ENCODE measurements at places on chromosomes 3 and 15.

GRCh38 chr3:176351408-176351807 is 845.9 kb downstream of the TBL1XR1 start:
- DNase-seq, result no peak

GRCh38 chr3:134344560-134344959 is 29.7 kb downstream of the AMOTL2 start:
- DNase-seq, result no peak

GRCh38 chr3:128133273-128133883 is 9.8 kb upstream of the RUVBL1 start:
- peak; percentile 58 for DNase-seq

DNA sequence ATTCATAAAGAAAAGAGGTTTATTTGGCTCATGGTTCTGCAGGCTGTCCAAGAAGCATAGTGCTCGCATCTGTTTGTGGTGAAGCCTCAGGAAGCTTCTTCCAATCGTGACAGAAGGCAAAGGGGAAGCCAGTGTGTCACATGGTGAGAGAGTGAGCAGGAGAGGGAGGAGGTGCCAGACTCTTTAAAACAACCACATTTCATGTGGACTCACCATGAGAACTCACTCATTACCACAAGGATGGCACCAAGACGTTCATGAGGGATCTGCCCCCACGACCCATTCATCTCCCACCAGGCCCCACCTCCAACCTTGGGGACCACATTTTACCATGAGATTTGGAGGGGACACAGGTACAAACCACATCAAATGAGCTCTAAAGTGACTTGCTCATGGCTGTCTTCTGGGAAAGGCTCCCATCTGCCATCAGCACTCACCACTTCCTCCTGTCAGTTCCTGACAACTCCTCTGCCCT is 327.3 kb upstream of the TLE3 start:
- no peak for DNase-seq

DNA sequence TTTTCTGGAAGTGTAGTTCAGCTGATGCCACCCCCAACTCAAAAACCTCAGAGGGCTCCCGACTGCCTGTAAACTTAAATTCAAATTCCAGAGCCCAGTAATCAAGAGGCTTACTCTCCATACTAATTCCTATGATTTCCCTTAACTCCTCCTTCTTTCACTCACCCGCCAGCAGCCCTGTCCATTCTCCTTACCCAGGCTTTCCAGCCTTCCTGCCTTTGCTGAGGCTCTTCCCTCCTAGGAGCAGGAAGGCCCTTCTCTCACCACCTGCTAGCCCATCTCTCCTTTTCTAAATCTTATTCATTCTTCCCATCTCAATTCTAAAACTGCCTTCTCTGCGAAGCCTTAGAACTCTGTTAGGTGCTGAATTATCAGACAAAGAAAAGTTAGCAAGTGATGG is 30.4 kb downstream of the RORA start:
- no peak for DNase-seq

DNA sequence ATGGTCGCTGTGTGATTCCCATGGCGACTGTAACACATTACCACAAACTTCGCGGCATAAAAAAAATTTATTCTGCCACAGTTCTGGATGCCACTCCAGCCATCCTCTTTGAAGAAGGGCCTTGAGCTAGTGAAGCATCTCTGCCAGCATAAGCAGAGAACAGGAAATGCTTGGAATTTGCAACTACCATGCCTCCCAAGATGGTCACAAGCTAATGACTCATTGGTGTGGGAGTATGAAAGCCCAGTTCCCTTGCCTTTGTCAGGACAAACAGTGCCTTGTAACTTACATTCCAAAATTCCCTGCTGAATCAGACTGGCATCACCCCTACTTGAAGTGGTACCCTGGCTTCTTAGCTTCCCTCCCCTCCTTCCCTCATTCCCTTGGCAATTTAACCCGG is 129.7 kb downstream of the PROS1 start:
- peak; percentile 95 for DNase-seq

GRCh38 chr15:40921949-40922607 is 7.1 kb upstream of the DLL4 start:
- DNase-seq, result no peak

- no peak for DNase-seq
These were observed 26.7 kb upstream of the LRTM1 start for GRCh38 chr3:54954521-54954920.

DNA sequence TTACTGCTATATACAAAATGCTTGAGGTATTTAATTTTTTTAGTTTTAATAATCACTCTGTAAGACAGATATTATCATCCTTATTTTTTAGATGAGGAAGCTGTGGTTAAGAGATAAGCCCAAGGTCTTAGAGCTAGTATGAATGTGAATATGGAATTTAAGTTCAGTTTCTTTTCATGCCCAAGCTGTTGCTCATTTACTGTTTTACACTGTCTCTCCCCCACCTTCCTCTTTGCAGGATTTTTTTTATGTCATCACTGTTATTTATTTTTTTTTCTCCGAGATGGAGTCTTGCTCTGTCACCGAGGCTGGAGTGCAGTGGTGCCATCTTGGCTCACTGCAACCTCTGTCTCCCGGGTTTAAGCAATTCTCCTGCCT is 22.5 kb downstream of the MAP2K5 start:
- no peak for DNase-seq

GRCh38 chr15:55742927-55743728 is at the start of gene PRTG:
Gene PRTG, minus strand, starts transcription at chr15:55743152. Its CDS starts 221 bp downstream, at chr15:55742931.
- peak; percentile 85 for DNase-seq

DNA sequence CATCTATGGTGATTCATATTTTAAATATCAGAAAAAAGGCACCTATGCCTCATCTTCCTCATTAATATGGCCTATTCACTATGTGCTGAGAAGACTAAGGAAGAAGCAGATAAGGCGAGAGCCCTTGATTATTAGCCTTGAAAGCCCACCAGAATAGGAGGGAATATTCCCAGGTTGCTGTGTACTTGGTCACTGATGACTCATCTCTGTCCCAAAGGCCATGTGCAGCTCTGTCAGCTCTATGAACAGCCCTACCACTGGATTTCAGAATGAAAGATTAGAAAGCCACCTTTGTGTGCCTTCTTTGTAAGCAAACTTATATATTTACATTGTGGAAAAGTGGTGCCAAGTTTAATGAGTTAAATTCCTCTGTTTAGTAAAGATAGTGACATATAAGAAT is 211.5 kb downstream of the NFKBIZ start:
- DNase-seq, result peak; percentile 19

DNA sequence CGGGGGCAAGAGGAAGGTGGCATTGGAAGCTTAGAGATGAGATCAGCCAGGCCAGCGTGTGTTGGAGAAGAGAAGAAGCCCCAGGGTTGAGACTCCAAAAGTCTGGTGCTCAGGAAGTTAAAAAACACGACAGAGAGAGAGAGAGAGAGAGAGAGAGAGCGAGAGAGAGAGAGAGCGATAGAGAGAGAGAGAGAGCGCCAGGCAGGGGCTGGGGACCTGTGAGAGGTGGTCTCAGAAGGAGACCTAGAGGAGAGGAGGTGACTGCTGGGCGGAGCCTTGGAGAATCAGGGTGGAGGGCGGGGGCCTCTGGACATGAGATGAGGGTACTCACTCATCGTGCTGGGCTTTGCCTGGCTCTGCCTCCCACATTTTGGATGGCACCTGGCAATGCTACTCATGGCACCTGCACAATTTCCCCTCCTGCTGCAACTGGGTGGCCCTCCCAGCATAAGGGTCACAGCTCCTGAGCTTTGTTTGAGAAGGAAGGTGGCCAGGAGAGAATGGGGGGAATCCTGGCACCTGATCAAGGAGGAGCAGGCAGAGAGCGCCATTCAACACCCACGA is 51.0 kb downstream of the FBLN2 start:
- DNase-seq, result no peak

DNA sequence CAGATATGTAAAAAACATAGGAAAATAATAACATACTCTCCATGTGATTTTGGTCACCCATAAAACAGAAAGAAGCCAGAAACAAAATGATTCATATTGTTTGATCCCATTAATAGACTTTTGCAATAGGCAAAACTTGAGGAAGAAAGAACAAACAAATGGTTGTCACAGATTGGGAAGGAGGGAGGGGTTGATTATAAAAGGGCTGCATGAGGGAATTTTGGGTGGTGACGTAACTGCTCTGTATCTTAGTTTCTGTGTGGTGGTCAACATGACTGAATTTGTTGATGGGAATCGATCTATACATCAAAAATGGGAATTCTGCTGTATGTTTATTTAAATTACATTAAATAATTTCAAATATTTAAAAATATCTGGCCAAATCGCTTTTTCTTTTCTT is 86.3 kb downstream of the P3H2 start:
- no peak for DNase-seq

DNA sequence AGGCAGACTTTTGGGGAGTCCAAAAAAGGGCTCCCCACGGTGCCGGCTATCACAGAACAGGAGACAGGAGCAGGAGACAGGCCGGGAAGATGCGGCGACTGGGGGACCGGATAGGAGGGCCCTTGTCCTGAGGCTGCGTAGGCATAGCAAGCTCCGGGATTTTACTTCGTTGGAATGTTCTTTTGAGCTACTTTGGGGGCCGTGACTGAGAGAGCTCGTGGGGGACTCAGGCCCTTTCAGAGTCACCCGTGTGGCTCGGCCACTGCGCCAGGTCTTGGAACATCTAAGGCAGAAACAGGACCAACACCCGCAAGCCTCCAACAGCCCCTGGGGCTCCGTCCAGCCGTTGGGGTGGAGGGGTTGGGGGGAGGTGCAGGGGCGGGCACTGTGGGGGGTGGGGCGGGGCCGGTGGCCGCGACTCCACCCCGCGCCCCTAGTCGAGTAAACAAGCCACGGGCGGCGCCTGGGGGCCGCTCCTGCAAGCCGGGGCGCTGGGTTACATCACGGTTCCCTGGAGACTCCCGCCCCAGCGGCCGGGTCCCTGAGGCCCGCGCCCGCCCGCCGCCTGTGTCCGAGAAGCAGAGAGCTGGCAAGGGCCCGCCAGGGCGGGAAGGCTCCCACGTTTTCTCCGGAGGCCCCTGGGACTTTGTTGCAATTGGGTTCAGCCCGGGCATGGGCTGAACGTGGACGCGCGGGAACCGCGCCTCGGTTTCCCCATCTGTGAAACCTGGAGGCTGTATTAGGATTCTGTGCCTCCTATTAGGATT is 23.3 kb upstream of the C15orf39 start:
- DNase-seq, result no peak

GRCh38 chr15:66138892-66139590 is 114.5 kb downstream of the MEGF11 start:
- no peak for DNase-seq

DNA sequence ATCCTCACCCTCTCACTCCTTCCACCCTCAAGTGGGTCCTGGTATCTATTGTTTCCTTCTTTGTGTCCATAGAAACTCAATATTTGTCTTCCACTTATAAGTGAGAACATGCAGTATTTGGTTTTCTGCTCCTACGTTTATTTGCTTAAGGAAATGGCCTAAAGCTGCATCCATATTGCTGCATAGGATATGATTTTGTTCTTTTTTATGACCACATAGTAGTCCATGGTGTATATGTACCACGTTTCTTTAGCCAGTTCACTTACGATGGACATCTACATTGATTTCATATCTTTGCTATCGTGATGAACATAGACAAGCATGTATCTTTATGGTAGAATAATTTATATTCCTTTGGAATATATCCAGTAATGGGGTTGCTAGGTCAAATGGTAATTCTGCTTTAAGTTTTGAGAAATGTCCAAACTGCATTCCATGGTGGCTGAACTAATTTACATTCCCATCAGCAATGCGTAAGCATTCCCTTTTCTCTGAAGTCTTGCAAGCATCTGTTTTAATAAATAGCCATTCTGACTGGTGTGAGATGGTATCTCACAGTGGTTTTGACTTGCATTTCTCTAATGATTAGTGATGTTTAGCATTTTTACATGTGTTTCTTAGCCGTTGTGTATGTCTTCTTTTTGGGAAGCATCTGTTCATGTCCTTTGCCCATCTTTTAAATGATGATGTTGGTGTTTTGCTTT is 650.2 kb downstream of the ZNF385D start:
- no peak for DNase-seq

GRCh38 chr3:58520403-58521335 is 16.3 kb downstream of the ACOX2 start:
- no peak for DNase-seq

DNA sequence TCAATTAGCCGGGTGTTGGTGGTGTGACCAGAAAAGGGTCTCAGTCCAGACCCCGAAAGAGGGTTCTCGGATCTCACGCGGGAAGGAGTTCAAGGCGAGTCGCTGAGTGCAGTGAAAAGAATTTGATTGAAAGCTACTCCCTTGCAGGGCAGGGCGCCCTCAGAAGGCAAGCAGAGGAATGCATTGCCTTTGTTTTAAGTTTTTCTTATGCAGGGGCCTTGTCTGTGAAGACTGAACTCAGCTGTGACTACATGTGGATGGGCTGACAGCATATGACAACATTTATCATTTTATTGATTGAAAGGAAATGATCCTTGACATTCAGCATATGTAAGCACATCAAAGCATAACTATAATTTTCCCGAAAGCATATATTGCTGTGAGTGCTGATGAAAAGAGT is 11.8 kb downstream of the CPN2 start:
- DNase-seq, result no peak

DNA sequence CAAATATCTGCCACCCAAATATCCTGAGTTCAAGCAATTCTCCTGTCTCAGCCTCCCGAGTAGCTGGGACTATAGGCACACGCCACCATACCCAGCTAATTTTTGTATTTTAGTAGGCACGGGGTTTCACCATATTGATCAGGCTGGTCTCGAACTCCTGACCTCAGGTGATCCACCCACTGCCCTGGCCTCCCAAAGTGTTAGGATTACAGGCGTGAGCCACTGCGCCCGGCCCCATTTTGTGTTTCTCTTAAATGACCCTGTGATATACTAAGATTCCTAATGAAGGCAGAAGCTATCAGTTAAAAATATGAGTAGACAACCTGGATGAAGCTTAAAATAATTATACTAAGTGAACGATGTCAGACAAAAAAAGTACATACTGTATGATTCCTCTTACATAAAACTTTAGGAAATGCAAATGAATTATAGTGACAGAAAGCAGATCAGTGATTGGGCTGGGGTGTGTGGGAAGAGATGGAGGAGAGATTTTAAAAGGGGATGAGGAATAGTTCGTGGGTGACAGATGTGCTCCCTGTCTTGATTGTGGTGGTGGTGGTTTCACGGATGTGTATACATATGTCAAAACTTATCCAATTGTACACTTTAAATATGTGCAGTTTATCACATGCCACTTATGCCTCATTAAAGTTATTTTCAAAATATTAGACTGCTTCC is 3.8 kb upstream of the KLHL40 start:
- no peak for DNase-seq

DNA sequence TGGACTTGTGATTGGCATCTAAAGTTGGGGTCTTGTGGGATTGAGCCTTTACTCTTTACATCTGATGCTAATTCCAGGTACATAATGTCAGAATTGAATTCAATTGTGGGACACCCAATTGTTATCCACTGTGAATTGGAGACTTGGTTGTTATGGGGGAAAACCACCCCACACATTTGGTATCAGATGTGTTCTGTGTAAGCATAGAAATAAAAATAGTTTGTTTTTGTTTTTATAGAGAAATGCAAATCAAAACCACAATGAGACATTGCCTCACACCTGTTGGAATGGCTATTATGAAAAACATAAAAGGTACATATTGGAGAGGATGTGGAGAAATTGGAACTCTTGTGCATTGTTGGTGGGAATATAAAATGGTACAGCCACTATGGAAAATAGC is 58.5 kb downstream of the CPA3 start:
- DNase-seq, result no peak

- peak; percentile 33 for DNase-seq
These were observed 7.3 kb downstream of the SETD5 start for GRCh38 chr3:9404680-9405079.

Measured in ACHN (cell line).